ENCODE measurements at places on chromosomes 12 and 14.

GRCh38 chr14:99605299-99605961 lies 1.4 kb upstream of the CCDC85C start:
- DNase-seq = peak; percentile 58

DNA sequence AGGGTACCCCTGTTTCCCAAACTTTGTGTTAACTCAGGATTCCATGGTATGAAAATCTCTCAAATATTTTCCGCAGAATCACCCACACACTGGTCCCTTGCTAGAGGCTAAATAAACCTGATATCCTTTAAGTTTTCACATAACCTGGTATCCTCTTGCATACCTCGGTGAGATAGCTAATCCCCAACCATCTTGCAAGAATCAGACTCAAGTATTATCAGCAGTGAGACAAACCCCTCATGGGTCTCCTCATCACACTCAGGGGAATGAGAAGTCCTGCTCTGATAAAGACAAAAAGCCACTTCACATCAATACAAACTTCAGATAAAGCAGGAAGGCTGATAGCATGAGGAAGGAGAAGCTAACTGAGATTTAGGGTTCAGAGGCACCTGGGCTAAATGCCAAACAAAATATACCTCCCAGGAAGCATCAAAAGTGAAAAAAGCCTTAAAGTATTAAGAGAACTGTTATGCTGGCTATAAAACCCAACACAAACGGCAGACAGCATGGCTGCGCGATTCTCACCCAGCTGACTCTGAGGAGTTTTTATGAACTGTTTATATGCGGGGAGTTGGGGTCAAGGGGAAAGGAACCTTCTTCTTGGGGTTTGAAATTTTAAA lies 96.5 kb downstream of the FOXN3 start:
- DNase-seq = no peak

- no peak for DNase-seq
Observed at GRCh38 chr12:122878780-122879612, 16.9 kb downstream of the VPS37B start.

DNA sequence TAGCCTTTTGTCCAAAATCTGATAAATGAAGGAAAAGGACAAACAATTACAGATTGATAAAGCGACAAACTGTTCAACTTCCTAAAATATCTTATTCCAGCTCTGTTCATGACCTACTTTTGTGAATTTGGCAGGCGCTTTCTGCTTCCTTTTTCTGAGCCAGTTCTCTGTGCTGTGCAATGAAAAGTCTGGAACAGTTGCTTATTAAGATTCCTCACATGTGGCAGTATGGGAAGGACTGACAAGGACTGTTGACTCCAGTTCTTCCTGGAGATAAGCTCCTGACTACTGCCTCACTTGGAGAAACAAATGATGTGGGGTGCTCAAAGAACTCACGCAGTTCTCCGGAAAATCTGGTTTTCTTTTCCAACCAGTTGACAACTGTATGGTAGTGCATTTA lies 58.3 kb upstream of the ANP32D start:
- DNase-seq = no peak

- no peak for DNase-seq
Observed at GRCh38 chr14:104746071-104746545, 6.8 kb upstream of the SIVA1 start.

DNA sequence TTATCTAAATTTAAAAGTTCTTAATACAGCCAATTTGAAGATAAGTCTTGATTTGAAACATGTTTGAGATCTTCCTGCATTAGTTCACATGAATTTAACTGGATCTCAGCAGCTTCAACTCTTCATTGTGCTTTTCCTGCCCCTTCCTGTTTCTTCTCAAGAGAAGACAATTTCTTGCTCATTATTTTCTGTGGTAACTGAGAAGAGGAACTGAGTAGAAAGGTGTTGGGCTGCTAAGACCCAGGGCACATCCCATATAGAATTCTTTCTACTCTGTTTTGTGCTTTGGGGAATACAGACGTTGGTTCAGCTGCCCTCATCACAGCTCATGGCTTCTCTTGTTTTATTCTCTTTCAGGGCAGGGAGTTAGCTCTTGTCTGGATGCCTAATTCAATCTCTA lies 110.2 kb downstream of the SNAPC1 start:
- DNase-seq = no peak

DNA sequence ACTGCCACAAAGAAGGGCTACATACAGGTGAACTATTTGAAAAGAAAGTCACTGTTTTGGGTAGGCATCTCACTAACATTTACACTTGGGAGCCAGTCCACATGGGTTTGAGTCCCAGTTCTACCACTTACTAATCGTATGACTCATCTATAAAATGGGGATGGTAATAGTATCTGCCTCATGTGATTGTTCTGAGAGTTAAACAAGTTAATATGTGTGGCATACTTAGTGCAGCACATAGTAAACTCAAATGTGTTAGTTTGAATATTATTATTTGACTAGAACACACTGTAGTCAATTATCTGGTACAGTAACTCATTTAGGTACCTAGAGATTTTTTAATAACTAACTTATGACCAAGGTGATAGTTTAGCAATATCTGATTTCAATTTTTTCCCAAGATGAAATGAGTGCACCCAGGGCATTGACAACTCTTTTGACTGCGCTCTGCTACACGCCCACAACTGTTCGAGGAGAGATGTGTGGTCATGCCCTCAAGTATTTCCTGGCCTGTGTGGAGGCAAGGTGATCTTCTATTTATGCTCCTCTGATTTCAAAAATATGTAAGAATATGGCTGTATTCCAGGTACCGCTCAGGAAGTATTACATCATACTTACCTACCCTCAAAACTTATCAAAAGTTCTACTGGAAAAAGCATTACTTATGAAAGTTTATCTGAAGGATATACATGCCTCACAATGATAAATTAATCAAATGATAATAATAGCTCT lies 210.6 kb upstream of the EGLN3 start:
- DNase-seq = no peak

DNA sequence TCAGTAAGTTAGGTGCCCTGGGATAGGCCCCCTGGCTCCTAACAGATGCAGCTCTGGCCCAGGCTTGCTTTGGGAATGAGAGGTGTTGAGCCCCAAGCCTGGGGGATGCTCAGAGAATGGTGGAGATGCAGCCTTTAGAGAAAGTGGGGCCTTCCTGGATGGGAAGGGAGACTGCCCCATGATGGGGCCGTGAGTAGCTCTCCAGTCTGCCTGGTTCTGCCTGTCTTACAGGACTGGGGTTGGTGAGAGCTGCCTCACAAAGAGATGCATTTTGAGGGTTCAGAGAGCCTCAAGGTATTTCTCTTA lies 523 bp upstream of the VRTN start:
- DNase-seq = no peak

- DNase-seq = no peak
Observed at GRCh38 chr12:90979951-90980350, 24.8 kb downstream of the EPYC start.

GRCh38 chr12:51924551-51925319 lies 17.4 kb downstream of the ACVRL1 start:
- no peak for DNase-seq

- DNase-seq = no peak
Observed at GRCh38 chr12:92061061-92061460, 84.6 kb downstream of the BTG1 start.

DNA sequence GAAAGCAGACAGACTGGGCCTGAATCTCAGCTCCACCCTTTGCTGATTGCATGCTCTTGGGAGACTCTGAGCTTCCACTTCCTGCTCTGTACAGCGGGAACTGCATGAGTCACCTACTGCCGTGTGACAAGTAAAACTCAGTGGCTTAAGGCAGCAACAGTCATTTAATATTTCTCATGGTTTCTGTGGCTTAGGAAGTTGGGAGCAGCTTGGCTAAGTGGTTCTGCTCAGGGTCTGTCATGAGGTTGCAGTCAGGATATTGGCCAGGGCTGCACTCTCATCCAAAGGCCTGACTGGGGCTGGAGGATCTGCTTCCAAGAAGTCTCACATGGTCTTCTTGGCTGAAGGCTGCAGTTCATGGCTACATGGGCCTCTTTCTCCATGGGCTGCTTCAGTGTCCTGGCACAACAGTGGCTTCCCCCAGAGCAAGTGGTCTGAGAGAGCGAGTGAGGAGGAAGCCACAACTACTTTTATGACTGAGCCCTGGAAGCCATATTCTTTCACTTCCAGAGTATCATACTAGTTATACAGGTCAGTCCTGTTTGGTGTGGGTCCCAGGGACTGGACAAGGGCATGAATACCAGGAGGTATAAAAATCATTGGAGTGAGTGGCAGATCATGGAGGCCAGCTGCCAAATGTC lies 49.7 kb downstream of the FAM222A start:
- no peak for DNase-seq

GRCh38 chr12:62914443-62915203 lies 20.3 kb downstream of the PPM1H start:
- DNase-seq = no peak

DNA sequence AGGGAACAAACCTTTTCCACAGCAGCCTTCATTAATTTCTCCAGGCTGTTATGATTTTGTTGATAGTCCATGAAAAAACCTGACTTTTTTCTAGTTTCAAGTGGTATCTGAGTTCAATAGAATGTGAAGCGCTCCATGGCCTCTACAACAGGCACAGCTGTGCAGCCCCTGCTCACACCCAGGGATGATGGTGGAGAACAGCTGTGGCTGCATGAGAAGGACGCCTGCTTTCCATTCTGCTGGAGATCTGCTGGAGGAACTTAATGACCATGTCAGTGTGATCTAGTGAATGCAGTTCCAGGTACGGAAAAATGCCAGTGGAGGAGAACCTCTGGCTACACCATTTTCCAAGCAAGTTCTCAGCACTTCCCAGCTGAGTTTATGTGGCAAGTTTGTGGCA lies 80.6 kb downstream of the PIWIL1 start:
- DNase-seq = no peak

GRCh38 chr12:85385406-85385805 lies 105.4 kb downstream of the ALX1 start:
- no peak for DNase-seq

DNA sequence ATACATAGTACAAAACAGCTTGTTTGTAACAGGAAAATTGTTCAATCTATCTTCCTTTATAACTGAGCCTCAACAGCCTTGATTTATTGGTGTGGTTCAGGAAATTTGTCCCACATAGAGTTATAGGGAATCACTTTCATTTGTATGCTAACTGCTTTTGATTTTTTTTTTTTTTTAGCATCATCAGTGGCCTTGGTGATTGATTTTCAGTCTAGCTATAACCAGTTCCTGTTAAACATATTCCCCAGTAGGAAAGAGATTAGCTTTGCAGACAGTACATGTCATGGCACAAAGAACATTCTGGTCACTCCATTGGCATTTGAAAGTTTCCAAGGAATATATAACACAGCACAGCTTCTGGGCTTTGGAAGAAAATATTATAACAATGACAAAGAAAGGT lies 337.3 kb upstream of the TMPO start:
- DNase-seq = no peak

DNA sequence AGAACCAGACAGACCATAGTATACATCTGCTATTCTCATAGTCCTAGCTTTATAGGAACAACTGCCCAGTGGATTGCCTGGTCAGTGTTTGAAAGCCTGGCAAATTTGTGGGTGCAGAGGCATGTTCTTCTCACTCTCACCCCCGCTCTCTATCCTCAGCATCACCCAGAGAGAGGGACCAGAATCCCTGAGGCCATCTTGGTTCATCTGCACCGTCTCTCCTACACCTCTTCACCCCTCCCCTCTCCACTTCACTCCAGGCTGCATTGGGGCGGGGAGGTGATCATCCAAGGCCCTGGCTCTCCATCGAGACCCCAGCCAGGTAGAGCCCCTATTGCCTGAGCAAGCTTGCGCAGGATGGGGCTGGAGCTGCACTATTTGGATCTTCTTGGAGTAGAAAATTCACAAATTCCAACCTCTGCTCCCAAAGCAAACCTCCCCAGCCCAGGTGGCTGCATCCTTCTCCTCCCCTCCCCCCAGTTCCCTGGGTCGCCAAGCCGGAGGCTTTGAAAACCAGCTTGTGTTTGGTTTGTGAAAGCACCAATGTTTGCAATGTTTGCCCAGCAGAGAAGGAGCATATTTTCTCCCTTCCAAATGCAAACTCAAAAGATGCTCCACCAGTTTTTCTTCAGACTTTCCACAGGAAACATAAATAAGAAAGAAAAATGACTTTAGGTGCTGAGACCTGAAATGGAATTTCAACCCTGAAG lies 18.6 kb upstream of the COL2A1 start:
- no peak for DNase-seq

DNA sequence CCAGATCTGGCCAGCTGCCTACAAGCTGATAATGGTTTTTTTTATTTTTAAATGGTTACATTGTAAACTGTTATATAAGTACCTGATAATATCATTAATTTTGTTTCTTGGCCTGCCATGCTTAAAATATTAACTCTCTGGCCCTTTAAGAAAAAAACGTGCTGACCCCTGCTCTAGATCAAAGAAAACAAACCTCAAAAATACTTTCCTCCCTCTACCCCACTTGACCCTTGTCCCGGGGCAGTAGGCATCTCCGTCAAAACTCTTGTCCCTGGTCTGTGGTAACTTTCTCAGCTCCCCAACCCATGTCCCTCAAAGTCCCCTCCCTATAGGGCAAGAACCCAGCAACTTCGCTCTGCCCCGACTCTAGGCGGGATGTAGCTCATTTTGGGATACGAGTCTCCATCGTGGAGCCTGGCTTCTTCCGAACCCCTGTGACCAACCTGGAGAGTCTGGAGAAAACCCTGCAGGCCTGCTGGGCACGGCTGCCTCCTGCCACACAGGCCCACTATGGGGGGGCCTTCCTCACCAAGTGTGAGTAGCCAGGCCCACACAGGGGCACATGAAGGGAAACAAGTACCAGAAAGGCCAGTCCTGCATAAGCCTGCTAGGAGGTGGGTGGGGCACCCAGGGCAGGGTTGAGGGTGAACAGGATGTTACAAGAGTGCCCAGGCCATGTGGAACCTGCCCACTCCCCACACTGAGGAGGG lies 3.5 kb downstream of the RDH5 start:
- DNase-seq = no peak

DNA sequence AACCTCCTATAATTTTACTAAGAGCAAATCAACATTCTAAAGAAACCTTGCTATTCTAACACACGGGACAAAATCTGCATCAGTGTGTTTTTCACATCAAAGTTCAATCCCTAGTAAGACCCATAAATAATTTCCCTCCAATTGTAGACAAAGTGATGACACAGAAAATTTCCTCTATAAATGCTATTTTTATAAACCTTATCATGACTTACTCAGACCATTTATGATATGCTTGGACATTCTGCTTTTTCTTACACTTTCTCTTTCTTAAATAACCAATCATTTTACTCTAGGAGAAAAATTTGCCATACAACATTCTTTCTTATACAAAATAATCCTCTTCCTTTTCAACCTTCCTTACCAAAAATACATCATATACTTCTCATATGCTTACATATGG lies 67.0 kb downstream of the SDR9C7 start:
- no peak for DNase-seq

DNA sequence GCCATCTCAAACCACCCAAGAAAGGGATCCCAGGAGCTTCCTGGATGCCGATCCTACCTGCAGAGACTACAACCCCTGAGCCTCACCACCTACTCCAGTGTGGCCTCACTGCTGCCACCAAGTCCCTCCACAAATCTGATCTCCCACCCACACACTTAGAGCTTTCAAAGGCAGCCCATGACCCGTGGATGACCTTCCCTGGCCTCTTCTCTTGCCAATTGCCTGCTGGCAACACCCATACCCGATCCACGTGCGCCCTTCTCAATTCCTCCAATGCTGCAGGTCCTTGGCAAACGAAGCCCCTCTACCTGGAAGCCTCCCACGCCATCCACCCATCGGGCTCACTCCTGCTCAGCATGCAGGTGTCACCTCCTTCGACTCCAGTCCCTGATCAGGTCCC lies 30.7 kb downstream of the HVCN1 start:
- DNase-seq = no peak
